CD4-positive, alpha-beta T cell treated with Interleukin-17A for 4 hours (primary cell): ENCODE measurements at places on chromosomes 6 and 20.

GRCh38 chr6:3625980-3626563 is 125.4 kb downstream of the PXDC1 start:
- DNase-seq, result no peak

GRCh38 chr6:70838907-70839285 is 118.0 kb downstream of the B3GAT2 start:
- no peak for DNase-seq

DNA sequence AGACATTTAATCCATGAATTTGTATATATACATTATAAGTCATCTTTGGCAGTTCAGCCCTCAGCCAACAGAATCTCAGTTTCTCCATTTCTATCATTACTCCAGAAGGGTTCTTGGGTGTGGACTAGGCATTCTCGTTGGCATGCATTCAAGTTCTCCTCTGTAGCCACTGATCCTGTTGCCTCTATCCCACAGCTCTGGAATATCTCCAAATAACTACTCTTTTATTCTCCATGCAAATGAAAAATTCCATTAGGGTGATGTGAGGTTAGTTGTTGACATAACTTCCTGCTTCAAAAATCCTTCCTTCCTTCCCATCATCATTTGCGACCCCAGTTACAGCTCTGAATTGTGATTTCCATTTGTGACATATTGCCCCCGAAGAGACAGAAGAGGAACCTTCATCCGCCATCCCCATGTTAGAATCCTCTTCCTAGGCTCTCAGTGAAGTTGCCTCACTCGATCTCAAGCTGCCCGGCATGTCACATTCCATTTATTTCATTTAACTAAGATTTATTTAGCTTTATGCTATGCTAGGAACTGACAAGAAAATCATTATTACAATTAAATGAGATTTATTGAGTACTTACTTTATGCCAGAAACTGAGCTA is 93.7 kb upstream of the EDN1 start:
- no peak for DNase-seq

DNA sequence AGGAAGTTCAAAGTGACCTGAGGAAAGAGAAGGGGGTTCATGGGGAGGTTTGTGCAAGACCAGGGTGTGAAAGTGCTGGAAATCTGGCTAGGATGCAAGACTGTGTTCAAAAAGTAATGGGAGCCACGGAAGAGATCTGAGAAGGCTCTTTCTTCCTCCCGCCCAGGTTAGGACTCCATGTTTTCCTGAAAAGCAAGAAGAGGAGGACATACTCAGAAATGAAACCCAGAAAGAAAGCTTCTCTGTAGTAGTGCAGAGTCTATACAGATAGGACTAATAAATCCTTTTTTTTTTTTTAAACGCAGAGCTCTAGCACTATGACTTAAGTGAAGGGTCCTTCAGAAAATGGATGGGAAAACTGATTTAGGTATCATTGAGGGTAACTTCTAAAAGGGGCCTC is 3.2 kb upstream of the DDO start:
- no peak for DNase-seq

GRCh38 chr6:145137425-145137824 is 597.9 kb downstream of the EPM2A start:
- no peak for DNase-seq

GRCh38 chr6:50610562-50610961 is 102.8 kb upstream of the TFAP2D start:
- DNase-seq, result no peak

DNA sequence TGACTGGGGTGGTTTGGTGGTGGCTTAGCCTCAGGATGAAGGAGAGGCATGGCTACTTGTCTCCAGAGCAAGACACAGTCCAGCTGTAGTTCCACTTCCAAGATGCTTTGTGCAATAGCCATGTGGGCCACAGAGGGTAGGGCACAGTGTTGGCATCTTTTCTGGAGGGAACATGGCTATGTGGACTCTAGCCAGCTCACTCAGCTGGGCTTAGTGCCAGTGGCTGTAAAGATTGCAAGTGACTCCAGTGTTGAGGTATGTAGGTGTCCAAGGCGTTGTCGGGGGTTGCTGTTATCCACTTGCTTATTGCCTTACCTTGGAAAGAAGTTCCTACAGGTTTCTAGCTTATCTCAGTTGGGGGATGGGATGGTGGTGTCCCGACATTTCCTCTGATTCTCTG is 233.4 kb downstream of the CD109 start:
- DNase-seq, result no peak
